ENCODE measurements at places on chromosomes 5 and 9.

DNA sequence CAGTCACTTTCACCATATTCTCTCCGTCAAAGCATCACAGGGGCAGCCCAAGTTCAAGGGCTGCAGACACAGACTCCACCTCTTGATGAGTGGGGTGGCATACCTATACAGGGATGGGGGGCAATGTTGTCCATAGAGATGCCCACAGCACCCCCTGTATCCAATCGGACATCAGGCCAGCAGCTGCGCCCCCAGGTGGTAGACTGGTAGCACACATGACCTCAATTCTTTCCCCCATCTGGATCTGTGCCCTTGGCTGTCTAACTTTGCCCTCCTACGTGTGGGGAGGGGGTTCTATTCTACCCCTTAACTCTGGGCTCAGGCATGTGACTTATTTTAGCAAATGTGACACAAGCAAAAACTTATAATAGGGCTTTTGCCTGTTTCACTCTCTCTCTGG lies 84.0 kb upstream of the SLC25A48 start:
- DNase-seq: no peak

GRCh38 chr9:5013374-5013773 lies 28.3 kb downstream of the JAK2 start:
- DNase-seq: no peak

DNA sequence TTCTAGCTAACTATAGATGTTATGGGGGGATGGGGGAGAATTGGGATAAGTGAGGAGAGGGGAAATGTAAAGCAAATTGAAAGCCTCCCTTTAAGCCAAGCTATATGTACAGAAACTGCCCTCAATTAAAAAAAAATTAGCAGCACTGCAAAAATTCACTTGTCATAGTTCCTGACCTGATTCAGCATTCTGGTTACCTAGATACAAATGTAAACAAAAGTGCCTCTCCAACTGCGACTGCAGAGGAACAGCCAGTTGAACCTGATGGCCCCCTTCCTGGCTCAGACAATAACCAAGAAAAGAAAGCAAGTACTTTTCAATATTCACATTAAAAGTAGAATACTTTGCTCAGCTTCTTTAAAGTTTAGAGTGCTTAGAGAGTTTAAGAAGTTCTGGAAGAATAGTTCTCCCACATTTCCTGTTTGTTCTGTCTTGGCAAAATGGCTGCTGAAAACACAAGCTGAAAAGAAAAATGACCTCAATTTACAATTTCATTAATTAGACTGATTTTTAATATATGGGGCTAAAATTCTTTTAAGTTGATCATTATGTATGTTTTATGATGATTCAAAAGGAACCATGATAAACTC lies 1.5 kb downstream of the FAM81B start:
- no peak for DNase-seq

- DNase-seq: no peak
These were observed 1810.7 kb upstream of the CDH6 start for GRCh38 chr5:29382780-29383179.

DNA sequence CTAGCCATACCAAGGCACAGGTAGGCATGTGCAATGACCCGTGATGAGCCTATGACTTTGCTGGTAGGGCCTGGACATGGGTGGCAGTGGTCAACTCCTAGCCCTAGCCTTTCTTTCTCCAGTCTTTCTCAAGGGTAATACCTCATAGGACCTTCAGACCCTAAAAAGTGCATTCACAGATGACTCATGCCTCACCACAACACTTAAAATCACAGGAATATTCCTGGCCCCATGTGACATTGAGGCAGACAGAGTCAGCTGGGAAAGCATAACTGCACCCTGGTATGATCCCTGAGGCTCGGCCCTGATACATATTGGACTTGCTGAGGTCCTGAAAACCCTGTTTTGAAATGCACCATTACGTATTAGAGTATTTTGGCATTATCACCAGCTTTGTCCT lies 449.5 kb downstream of the HINT1 start:
- no peak for DNase-seq

GRCh38 chr5:73682176-73682575 lies 56.2 kb downstream of the ARHGEF28 start:
- DNase-seq: no peak

DNA sequence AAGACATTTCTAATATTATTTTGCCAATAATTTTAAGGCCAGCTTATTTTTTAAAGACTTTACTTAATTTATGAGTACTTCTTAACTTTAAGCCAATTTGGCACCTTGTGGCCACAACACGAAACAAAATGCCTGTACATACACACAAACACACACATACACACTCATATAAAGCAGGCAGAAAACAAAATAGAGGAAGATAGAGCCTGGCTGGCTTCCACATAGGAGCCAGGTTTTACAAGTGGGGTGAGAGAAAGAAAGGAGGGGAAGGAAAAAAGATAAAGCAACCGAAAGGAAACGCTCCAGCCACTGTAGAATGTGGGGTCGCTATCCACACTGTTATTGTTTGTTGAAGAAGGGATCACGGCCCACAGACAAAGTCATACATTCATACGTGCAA lies 10.4 kb downstream of the GMCL2 start:
- no peak for DNase-seq

GRCh38 chr5:27267209-27267824 lies 228.9 kb upstream of the CDH9 start:
- no peak for DNase-seq

DNA sequence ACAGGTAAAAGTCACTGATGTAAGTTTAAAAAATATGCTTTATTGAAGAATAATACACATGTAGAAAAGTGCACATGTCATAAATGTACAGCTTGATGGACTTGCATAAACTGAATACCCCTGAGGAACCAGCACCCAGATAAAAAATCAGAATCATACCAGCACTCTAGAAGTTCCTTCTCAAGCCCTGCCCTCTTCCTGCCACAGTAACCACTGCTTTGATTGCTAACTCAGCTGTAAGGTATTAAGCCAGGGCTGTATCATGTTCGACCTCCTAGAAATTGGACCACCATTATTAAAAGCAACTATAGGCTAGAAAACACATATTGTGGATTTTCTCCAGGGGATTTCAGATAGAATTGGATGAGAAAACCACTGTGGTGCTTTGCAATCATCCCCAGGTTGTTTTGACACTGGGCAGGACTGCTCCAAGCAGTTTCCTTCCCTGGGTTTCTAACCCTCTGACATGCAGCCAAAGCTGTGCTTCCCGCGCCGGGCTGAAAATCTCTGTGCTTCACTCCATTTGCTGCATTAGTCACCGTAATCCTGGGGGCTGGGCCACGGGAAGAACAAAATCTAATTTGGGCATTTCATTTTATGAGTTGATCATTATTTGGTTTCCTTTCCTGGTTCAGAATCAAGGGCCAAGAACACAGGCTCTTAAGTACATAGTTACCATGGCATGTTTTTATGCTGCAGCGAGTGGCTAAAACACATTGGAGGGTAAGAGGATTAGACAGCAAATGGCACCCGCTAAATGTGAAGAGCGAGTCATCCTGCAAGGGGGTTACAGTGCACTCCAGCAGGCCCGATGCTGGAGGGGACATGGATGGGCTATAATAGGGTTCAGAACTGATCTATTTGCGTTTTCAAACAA lies 139.4 kb upstream of the IL12B start:
- DNase-seq: no peak

DNA sequence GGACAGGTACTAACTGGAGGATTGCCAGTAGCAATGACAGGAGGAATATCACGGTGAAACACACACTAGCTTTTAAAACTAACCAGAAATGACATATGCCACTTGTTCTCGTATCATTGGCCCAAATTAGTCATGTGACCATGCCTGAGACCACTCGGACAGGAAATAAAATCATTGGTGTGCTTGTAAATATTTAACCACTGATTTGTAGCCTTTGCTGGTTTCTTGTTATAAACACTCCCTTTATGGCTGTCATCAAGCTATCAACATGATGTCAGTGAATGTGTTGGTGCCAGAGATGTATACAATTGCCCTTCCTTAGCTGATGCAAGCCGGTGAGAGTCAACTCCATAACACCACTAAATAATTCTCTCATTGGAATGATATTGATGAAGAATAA lies 123.7 kb upstream of the ANKH start:
- no peak for DNase-seq

GRCh38 chr5:165187815-165188214 lies 1682.4 kb downstream of the MAT2B start:
- DNase-seq: no peak

DNA sequence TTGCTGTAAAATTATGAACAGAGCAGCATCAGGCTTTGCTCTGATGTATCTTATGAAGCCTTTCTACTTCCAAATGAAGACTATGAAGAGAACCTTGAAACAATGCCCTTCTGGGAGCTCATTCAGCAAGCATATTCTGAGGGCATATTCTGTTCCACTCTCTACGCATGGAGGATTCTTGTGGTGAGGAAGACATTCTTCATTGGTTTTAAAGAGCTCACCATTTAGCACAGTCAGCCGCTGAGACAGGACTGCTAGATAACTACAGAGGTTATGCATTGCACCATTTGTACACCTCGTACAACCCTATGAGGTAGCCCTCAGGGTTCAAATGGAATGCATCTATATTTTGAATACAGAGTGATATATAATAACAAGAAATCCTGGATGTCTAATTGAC lies 61.0 kb downstream of the INVS start:
- no peak for DNase-seq

DNA sequence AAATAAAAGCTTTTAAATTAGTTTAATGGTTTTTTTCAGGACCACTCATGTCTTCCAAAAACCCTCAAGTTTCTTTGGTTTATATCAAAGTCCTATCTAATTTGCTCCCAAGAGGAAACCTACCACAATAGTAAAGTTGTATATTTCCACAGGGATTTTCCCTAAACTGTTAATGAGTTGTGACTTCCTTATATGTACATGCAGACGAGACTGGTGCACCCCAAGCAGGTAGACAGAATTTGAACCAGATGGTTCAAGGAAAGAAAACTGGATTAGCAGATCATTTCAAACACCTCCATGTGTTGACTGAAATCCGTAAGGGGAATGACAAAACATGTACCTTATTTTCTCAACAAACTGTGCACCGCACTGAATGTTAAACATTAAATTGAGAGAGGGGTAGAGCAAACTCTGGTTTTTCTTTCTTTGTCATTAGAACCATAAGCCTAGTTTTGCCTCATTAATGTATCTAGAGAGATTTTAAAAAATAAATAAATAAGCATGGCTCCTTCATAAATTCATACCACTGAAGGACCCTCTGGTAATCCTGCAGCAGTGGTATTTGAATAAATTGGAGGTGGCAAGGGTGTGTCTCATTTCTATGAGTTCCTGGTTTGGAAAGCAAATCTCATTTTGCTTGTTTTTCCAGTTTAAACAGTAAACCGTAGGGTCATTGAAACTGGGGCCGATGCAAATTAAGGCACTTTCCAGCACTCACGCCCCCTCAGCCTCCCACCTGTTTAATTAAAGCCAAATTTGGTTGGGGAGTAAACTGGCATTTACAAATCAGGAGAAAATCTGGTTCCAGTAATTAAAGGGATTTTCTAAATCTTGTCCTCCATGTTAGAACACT lies 51.1 kb downstream of the ENC1 start:
- DNase-seq: no peak

DNA sequence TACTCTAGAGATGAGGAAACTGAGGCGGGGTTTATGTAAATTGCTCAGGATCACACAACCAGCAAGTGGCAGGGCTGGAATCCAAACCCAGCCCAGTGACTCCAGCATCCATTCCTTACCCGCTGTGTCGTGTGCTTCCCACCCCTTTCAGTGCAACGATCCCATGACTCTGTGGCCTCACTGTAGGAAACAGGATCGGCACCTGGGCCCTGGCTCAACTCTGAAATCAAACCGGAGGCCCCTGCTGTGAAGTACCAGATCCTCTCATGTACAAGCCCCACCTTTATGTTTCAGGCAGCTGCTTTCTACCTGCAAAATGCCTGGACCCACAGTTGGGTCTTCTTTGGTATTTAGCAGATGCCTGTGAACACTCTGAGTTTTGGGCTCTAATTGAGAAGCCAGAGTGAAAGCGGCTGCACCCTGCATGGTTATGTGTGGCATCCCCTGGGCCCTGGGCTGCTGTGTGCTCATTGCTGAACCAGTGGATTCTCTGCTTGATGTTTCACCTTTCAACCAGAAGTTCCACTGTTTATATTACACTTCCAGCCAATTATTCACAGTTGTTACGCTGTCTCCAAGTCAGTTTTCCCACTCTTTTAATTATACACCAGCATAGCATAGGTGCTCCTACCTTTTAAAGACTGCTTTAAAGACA lies 36.7 kb downstream of the ABLIM3 start:
- no peak for DNase-seq

DNA sequence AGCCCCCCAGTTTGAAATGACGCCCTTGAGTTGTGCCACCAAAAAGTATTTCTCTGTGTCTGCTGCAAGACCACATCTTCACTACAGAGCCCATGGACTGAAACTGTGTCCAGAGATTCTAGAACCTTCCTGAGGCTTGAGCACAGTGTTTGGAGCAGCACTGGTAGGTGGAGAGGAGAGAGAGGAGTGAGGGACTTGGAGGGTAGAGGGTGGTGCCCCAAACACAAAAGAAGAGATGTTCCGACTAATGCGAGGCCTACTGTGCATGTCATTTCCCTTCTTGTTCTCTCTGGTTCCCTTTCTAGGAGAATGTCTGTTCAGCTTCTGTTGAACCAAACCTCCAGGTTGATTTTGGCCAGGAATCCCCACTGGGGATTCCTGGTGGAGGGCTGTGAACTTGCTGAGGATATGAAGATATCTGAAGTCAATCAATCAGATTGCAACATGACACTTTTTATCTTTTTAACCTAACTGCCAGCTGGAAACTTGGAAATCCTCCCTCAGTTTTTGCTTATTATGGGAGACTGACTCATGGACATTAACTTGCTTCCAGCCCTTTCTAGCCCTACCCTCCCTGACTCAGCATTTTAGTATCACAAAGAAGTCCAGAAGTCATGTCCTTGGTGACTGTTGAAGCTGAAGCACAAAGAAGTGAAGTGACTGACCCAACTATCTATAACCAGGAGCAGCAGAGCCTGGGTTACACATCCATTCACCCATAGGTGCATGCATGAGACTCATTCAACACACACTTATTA lies 154.5 kb downstream of the NR3C1 start:
- DNase-seq: no peak

- DNase-seq: no peak
These were observed 202.8 kb downstream of the DMRTA1 start for GRCh38 chr9:22649384-22649783.

DNA sequence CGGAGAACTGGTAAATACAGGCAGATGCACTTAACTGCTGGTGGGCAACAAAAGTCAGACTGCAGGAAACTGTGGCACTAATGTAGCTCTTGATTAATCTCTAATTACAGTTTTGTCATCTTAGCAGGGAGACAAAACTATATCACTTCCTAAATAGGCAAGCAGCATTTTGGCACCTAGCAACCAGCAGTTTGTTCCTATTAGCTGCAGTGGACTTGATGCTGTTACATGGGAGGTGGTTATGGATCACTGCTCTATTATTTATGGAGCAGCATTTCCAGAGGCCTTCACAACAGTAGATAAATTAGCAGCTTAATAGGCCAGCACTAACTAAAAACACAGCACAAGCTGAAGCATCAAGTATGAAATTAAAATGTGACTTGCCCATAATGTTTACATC lies 518.3 kb upstream of the ITGA1 start:
- no peak for DNase-seq

GRCh38 chr5:89236900-89237299 lies 353.9 kb upstream of the MEF2C start:
- no peak for DNase-seq
